ENCODE measurements at places on chromosomes 12 and 14.

- DNase-seq = no peak
Observed at GRCh38 chr14:101288436-101289229, 272.7 kb upstream of the DIO3 start.

DNA sequence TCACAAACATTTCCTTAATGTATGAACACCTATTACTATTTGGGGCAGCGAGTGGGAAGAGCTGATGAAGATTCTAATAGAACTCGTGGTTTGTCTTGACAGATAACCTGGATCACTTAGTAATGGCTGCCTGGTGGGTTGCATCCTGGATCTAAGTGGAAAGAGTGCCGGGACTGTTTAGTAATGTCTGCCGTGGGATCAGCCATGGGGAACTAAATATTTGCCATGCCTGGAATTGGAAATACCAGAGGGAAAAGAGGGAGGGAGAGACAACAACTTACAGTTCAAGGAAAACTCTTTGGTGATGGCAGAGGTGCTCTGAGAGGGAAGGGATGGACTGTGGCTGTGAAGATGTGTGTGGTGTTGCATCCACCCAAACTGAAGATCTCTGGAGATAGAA, 21.3 kb upstream of the CCDC63 start:
- DNase-seq = no peak

GRCh38 chr12:74401966-74402365, 135.7 kb upstream of the ATXN7L3B start:
- DNase-seq = no peak

DNA sequence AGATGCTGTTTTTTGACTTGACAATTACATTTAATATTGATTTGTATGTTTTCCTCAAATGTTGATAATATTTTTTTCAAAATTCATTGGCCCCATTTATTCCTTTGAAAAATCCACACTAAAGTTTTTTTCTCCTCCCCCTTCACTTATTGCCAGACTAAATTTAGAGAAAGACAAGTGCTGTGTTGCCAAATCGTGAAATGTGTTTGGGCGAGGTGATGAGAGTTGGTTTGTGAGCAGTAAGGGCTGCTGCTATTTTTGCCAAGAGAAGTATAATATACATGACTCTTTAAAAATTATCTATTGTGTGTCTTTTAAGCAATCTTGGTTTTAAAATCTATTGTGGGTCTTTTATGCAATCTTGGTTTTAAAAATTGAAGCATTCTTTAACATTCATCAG, 188.9 kb downstream of the PPFIA2 start:
- no peak for DNase-seq

DNA sequence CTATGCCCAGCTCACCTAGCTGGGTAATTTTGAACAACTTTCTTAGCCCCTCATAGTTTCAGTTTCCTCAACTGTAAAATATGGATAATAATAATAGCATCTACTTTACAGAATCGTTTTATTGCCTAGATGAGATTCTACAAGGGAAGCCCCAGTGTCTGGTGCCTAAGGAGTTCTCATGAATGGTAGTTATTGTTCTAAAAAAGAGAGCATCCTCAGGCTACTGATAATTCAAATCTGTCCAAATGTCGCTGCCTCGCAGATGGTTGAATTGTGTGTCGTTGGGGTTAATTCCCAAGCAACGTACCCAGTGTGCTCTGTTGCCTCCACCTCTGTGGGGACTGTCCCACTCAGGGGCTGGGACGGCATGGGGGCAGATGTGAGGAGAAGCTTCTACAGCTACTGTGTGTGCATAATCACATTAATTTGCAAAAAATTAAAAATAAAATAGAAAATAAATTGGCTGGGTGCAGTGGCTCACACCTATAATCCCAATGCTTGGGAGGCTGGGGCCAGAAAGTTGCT, 71.6 kb upstream of the CEP83 start:
- no peak for DNase-seq

DNA sequence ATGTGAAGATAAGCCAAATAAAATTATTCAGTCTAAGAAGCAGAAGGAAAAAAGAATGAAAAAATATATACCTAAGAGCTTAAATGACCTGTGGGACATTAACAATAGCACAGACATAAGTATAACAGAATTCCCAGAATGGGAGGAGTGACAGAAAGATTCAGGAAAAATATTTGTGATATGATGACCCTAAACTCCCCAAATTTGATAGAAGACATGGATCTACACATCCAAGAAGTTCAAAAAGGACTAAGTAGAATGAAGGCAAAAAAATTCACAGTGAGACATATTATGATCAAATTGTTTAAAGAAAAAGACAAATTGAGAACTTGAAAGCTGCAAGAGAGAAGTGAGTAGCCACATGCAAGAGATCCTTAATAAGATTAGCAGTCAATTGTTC, 211.4 kb upstream of the OR4E1 start:
- DNase-seq = no peak

- peak; percentile 41 for DNase-seq
Observed at GRCh38 chr12:27822076-27822712, 42.2 kb upstream of the MANSC4 start.

DNA sequence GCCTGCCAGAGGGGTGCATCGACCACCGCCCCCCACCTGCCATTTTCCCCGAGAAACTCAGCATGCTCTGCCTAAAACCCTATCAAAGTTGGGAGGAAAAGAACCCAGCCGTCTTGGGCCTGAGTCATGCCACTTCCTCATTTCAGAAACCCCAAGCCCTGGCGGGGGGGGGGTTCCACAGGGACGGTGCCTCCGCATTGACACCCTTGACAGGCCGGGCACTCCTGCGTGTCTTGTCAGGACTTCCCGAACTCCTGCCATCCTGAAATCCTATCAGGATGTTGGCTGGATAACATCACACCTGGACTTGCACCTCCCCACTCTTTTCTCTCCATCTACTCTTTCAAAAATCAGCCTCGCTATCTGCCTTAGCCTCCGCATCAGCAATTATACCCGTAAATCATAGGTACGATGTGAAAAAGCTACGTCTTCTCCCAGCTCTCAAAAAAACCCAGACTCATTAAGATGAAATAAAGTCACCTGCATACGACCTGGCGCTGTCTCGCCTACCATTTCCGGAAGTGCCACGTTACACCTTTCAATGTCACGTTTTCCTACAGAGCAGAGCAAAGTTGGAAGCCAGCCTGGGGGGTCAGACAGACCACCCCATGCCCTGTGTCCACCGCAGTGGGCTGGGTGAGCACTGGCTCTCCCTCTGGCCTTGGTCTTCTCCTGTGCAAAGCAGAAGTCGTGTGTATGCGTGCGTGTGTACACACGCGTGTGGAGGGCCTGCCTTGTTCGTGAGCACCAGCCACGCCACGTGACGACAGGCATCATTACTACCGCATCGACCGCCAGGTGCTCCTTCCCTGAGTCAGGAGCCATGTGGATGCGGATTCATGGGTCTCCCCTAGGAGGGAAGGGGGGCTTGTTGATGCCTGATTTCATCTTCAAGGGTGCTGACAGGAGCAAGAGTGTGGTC, 96.7 kb downstream of the RFLNA start:
- DNase-seq = no peak
